Muscle of leg (tissue), 16 donors: ENCODE measurements at places on chromosomes 13 and 19.
A peak's percentile ranks its signal among the peaks of the same experiment; 100 is the strongest.

DNA sequence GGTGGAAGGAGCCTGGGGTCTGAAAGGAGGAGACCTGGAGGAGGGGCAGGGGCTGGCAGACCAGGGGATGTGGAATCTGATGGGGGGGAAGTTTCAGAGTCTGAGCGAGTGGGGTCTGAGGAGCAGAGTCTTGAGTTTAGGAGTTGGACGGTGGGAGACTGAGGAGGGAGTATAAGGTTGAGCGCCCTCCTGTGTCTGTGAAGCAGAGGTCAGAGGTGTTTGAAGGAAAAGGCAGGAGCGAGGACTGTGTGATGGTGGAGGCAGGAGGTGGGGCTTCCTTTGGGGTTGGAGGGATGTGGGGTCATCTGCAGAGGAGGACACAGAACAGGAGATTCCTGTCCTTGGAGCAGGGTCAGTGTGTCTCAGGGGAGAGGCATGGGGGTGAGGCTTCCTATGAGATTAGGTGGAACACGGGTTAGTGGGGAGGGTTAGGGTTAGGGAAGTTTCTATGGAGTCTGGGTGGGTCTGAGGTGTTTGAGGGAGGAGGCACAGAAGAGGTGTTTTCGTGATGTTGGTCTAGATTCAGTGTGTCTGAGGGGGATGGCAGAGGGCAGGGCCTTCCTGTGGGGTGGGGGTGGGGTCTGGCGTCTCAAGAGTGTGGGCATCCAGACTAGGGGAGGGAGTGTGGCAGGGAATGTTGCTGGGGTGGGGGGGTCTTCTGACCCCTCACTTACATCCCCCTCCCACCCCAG lies 8.3 kb downstream of the RYR1 start:
- no peak for DNase-seq

GRCh38 chr19:17063428-17063827 lies 11.8 kb downstream of the HAUS8 start:
- no peak for DNase-seq

- no peak for DNase-seq
Observed at GRCh38 chr13:42413484-42413815, 141.5 kb downstream of the AKAP11 start.

- no peak for DNase-seq
Observed at GRCh38 chr19:16087940-16088339, 11.6 kb downstream of the TPM4 start.

- DNase-seq, result peak; percentile 85
Observed at GRCh38 chr19:8208922-8209461, at the start of gene CERS4. CERS4 (plus strand) TSS chr19:8209370; CDS start chr19:8251077, 41,707 bp downstream.

DNA sequence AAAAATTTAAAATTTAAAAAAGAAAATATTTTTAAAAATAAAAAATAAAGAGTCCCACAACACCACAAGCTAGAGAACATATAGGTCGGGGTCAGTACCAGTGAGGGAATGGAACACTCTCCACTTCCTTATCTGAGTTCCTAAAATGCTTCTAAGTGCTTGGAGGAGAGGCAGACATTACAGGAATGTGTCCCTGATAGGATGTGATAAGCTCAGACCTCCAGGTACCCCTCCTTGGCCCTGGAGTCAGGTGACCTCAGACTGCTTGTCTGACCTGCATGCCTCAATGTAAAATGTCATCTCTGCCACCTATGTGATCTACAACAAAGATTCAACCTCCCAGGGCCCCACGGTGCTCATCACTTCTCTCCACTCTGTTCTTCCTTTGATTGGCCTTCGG lies 2.8 kb downstream of the ZNF814 start:
- no peak for DNase-seq

GRCh38 chr19:22427547-22427946 lies 5.4 kb upstream of the ZNF98 start:
- no peak for DNase-seq

DNA sequence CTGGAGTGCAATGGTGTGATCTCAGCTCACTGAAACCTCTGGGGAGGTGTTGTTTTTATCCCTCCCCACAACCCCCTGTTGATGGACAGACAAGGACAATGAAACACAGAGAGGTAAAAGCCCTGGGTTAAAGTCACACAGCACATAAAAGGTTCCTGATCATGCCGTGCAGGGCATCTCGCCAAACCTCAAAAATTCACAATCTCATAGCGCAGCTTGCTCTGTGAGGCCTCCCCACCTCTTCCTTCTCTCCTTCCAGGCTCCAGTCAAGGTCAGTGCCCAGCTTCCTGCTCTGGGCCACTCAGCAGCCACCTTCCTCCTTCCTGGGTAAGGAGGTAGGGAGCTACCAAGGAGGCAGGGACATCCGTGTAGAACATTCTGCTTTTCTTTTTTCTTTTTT lies 2.3 kb downstream of the FUT2 start:
- DNase-seq, result no peak

DNA sequence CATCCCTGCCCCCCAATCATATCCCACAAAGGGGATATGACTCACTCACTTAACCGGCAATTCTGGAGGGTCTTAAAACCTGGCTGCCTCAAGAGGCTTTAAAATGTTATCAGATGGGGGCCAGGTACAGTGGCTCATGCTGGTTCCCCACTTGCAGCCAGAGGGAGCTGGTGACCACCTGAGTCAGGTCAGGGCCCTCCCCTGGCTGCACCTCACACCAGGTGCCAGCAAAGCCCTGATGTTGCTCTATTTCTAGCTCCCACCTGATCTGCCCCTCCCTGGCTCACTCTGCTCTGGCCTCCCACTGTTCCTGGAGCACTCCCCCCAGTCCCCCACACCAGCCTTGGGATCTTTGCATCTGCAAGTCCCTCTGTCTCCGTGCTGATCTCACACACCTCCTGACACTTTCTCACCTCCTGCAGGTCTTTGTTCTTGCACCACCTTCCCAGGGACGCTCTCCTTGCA lies 14.2 kb downstream of the HPN start:
- DNase-seq, result no peak

GRCh38 chr13:97243915-97244781 lies 22.0 kb downstream of the MBNL2 start:
- no peak for DNase-seq

DNA sequence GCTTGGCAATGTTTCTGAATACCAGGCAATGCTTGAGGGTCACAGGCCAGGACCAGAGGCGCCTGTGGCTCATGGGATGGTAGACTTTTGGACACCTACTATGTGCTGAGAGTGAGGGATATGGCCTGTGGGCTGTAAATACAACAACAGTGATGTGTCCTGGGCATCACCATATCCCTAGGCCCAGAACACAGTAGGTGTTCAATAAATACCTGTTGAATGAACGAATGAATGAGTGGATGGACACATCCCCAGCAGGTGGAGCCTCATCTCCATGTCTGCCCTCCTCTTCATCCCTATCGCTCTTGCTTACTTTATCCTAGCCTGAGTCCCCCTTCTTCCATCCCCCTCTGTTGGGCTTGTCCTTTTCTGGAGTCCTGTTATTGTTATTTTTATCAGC lies 16.5 kb upstream of the NANOS2 start:
- DNase-seq, result no peak

- no peak for DNase-seq
Observed at GRCh38 chr19:1046836-1047695, 7.2 kb downstream of the ABCA7 start.

- DNase-seq, result no peak
Observed at GRCh38 chr13:23620613-23621315, 50.6 kb downstream of the TNFRSF19 start.

DNA sequence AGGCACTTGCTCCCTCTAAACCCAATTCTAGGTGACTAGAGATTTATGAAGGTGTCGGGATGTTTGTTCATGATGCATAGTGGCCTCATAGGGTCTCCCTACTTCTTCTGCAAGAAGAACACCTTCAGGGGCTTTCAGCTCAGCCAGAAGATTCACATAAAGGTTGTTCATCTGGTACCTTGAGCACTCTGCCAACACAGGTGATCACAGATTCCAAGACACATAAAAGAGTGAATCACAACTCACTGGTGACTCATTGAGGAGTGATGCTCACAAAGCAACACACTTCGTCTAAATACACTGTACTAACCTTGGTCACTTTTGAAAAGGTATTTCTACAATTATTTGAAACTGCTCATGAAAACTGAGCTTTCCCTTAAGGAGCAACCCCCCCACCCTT lies 6.8 kb upstream of the ZNF324 start:
- no peak for DNase-seq

DNA sequence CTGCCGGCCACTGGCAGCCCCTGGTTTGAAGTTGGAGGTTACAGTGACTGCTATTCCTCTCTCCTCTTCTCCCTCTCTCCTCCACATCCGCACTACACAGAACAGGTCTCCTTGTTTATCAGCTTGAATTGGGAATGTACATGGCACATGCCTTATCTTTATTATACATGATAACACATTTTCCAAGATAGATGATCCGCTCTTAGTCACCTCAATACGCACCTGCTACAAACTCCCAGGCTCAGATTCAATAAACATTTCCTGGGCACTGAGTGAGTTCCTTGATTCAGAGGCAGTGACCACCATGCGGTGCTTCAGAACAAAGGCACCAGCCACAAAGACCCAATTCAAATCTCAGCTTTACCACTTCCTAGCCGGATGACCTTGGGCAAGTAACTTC lies 227.7 kb downstream of the TSHZ3 start:
- no peak for DNase-seq

DNA sequence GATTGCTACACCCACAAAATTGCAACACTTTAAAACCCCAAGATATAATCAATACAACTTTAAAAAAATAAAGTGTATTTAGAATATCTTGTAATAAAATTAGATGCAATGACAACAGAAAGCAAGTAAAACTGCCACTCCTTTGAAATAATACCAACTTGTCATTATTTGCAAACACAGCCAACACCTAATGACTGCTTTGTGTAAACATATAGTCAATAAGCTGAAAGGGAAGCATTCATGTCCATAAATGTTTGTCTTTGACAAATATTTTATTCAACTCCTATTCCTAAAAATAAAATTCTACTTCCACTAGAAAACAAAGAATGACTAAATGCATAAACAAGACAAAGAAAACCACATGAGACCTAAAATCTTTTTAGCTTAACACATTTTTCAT lies 6.6 kb downstream of the SMAD9 start:
- no peak for DNase-seq

DNA sequence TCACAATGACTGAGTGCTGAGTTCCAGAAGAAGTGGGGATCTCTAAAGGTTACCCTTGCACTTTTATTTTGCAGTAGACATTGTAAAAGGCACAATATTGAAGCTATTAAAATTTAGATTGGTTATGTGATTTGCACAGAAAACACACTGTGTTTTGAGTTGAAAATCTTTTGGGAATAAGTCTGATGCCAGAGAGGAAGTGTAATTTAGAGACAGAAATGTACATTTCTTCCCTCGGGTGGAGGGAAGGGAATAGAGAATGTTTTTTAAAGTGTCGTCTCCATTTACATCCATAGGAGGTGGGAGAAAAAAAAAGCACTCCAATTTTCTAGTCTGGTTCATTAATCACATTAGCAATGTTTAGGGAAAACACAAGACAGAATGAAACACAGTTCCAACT lies 465.8 kb downstream of the OLFM4 start:
- DNase-seq, result peak; percentile 75

DNA sequence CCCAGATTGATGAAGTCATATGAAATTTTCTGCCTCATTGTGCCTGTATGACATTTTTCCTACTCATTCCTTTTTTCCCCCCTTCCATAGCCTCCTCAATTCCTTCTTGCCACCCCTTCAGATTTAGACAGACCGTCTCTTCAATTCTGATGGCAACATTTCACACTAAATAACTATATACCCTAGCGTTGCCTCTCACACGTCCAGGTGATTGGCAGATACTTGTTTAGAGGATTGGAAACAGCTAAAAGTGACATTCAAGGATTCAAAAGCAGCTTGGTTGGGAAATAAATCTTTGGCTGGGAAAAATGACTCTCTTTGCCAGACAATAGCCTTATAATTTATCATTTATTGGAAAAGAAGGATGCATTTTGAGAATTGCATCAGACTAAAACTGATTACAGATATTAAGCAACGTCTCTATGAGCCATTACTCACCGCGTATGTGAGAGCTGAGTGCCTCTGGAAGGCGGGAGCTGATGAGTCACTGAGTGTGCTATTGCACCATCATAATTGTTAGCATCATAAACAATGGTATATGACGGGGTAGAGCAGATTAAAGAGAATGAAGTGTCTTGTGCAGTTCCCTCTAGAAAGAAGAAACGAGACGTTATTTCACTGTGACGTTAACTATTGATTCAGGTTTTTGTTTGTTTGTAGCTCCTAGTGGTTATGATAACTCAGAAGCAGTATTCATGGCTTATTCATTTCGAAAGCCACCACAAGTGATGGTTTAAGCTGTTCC lies 61.1 kb upstream of the FAM216B start:
- peak; percentile 11 for DNase-seq

DNA sequence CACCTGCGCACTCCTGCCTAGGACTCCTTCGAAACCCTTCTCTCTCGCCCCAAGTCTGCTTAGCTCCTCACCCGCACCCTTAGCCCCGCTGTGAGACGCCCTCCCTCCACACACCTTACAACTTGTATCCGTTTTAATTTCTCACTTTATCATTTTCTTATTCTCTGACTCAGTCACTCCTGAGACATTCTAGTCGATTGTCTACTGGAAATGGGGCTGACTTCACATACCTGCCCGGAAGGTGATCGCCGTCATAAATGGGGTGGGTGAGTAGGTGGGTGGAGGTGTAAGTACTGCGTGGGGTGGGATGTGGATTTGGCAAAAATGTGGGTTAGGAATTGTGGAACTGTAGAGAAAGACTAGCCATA lies 714 bp downstream of the NDFIP2 start:
- no peak for DNase-seq

GRCh38 chr19:28577233-28577632 lies 635.7 kb downstream of the UQCRFS1 start:
- peak; percentile 30 for DNase-seq

DNA sequence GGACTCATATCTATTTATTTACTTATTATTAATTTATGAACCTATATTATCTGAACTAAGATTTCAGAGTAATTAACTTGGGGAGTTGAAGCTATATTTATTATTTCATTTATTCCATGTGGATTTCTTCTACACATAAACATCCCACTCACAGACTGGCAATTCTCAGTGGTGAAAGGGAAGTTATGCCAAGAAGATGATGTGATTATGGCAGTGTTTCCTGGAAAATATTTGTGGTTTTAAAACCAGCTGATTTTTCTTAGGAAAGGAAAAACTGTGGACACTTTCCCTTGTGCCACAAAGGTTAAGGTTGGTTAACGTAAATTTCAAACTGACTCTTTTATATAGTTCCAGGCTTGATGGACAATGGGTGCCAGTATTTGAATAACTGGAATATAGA lies 513.1 kb downstream of the SLITRK6 start:
- DNase-seq, result peak; percentile 24

DNA sequence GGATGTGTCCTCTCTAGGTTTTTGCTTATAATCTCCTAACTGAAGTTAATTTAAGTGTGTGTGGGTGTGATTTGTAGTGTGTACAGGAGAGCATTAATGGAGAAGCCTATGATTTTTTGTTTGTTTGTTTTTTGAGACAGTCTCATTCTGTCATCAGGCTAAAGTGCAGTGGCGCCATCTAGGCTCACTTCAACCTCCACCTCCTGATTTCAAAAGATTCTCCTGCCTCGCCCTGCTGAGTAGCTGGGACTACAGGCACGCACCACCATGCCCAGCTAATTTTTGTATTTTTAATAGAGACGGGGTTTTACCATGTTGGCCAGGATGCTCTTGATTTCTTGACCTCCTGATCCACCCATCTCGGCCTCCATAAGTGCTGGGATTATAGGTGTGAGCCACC lies 20.6 kb downstream of the ZNF701 start:
- DNase-seq, result peak; percentile 19
